Ascending aorta (tissue), 2 donors: ENCODE measurements at places on chromosomes 11 and 22.

GRCh38 chr11:61297746-61298145 is 2.6 kb upstream of the VWCE start:
- no peak for DNase-seq
- peaks cover 28% of the 10 kb centered on the region for H3K4me1 ChIP-seq
- no peaks in the 10 kb centered on the region for H3K27me3 ChIP-seq
- H3K36me3 ChIP-seq: peaks cover 34% of the 10 kb centered on the region

DNA sequence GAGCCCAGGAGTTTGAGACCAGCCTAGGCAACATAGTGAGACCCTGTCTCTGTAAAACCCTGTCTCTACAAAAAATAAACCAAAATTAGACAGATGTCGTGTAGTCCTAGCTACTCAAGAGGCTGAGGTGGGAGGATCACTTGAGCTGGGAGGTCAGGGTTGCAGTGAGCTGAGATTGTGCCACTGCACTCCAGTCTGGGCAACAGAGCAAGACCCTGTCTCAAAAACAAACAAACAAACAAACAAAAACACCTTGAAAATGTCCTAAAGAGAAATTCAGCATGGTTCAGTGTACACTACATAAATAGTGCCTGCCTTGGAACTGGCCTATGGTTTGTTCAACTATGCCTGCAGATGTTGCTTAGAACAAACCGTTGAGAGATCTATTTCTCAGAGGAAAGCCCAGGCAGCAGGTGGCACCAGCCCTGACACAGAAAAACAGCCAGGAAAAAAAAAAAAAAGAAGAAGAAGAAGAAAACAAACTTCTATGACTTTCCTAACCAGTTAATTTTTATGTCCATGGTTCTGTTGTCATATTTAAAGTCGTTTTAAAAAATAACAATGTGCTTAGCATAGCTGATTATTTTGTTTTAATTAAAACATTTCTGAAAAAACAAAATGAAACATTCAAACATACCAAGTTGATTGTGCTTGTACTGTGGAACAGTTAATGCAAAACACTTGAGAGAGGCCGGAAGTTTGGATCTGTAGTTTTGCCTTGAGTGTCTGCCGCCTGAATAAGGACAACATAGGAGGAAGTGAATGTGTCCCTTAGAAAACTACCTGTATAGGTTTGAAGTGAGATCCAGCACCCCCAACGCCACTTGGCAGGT is 5.4 kb downstream of the KREMEN1 start:
- no peak overlapping the region for H3K27ac ChIP-seq
- no peak for DNase-seq
- no peaks in the 10 kb centered on the region for H3K27me3 ChIP-seq
- H3K4me3 ChIP-seq: no peak overlapping the region

DNA sequence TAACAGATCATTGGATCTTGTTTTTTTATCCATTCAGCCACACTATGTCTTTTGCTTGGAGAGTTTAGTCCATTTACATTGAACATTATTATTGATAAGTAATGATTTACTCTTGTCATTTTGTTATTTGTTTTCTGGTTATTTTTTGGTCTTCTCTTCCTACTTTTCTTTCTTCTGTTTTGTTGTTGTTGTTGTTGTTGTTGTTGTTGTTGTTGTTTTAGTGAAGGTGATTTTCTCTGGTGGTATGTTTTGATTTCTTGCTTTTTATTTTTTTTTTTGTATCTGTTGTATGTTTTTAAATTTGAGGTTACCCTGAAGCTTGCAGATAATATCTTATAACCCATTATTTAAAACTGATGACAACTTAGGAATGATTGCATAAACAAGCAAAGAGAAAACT is 28.6 kb downstream of the TAF1D start:
- H3K4me1 ChIP-seq: no peaks in the 10 kb centered on the region
- DNase-seq: no peak
- H3K4me3 ChIP-seq: no peak overlapping the region
- no peaks in the 10 kb centered on the region for H3K27me3 ChIP-seq
- H3K36me3 ChIP-seq: peaks cover 69% of the 10 kb centered on the region
- H3K27ac ChIP-seq: no peak overlapping the region

- peaks cover 16% of the 10 kb centered on the region for H3K4me1 ChIP-seq
- H3K27ac ChIP-seq: peak overlapping the region; percentile 87
- H3K36me3 ChIP-seq: no peaks in the 10 kb centered on the region
- H3K4me3 ChIP-seq: peak overlapping the region; percentile 62
- H3K27me3 ChIP-seq: no peaks in the 10 kb centered on the region
Measured at GRCh38 chr11:69985641-69986439, 92.3 kb upstream of the ANO1 start.

- H3K27ac ChIP-seq: no peak overlapping the region
- no peak for DNase-seq
- no peaks in the 10 kb centered on the region for H3K4me1 ChIP-seq
- no peaks in the 10 kb centered on the region for H3K27me3 ChIP-seq
- no peaks in the 10 kb centered on the region for H3K36me3 ChIP-seq
Measured at GRCh38 chr22:48361099-48361639, 1466.5 kb downstream of the BRD1 start.

- H3K4me3 ChIP-seq: no peak overlapping the region
- H3K36me3 ChIP-seq: no peaks in the 10 kb centered on the region
- no peaks in the 10 kb centered on the region for H3K27me3 ChIP-seq
- DNase-seq: peak; percentile 37
- no peaks in the 10 kb centered on the region for H3K4me1 ChIP-seq
- H3K27ac ChIP-seq: no peak overlapping the region
Measured at GRCh38 chr22:44581096-44581435, 83.0 kb upstream of the RTL6 start.

DNA sequence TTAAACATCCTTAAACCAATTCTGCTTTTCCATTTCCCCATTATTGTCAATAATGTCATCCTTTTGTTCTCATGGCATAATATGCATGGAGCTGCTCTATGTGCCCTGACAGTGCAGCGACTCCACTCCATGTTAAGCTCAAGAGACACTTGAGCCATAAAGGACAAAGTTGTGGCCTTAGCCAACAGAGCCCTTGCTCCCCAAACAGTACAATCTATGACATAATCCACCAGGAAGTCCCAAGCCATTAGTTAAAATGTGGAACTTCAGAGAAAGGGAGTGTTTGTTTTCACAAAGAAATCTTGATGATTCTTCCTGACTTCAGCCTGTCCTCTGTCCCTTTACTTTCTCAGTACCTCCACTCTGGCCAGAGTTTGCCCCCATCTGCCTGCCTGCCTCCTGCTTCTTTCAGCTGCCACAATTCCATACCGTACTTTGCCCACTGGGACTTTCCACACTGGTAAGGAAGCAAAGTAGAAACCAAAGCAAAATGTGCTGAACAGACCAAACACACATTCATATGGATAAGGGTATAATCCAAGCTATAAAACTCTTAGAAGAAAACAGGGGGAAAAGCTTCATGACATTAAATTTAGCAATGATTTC is 46.3 kb upstream of the ZC3H12C start:
- no peaks in the 10 kb centered on the region for H3K4me1 ChIP-seq
- H3K27ac ChIP-seq: no peak overlapping the region
- H3K27me3 ChIP-seq: no peaks in the 10 kb centered on the region
- no peak for DNase-seq
- H3K36me3 ChIP-seq: no peaks in the 10 kb centered on the region

GRCh38 chr11:122331079-122331478 is 215.1 kb upstream of the BLID start:
- no peak overlapping the region for H3K4me3 ChIP-seq
- no peaks in the 10 kb centered on the region for H3K27me3 ChIP-seq
- no peak for DNase-seq
- no peaks in the 10 kb centered on the region for H3K36me3 ChIP-seq
- H3K27ac ChIP-seq: no peak overlapping the region
- H3K4me1 ChIP-seq: no peaks in the 10 kb centered on the region

GRCh38 chr11:117121176-117121575 is 22.9 kb upstream of the PAFAH1B2 start:
- H3K4me3 ChIP-seq: no peak overlapping the region
- no peaks in the 10 kb centered on the region for H3K27me3 ChIP-seq
- H3K36me3 ChIP-seq: no peaks in the 10 kb centered on the region
- H3K27ac ChIP-seq: no peak overlapping the region
- DNase-seq: no peak

DNA sequence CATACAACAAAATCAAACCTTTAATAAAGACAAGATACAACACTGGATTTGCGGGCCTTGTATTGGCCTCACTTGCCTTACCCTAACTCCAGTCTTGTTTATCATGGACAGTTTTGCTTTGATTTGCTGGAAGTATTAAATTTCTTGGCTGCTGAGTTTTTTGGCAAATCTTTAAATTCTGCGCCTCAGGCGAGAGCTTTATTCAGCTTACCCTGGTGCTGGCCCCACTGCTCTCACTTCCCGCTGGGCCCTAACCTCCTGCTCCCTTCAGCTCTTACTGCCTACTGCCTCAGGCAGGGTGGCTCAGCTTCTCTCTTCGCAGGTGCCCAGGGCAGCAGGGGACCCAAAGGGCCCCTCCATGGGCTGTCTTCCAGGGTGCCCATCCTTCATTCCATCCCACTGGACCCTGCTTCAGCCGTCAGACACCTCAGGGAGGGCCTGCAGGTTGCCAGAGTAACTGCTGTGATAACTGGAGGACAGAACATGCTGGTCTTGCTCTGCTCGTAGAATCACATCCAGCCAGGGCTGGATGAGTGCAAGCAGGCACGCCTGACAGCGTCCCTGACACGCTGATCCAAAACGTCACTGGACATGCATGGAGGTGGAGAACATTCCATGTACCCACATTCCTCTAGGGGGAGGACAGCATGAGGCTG is 45.7 kb upstream of the TUB start:
- H3K27ac ChIP-seq: no peak overlapping the region
- DNase-seq: peak; percentile 64
- H3K27me3 ChIP-seq: no peaks in the 10 kb centered on the region
- H3K4me1 ChIP-seq: peaks cover 6% of the 10 kb centered on the region

DNA sequence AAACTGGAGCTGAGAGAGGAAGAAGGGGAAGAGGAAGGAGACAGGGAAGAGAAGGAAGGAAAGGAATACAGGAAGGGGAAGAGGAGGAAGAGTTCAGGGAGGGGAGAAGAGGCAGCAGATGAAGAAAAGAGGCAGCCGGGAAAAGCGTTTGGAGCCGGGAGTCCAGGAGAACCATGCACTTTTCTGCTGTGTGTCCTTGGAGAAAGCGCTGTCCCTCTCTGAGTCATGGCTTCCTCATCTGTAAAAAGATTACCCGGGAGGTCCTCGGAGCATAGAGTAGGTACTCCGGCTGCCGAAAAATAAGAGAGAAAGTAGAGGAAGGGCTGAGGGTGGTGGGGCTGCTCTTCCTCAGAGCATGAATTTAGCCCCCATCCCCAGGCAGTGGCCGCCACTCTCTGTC is 226.9 kb downstream of the MN1 start:
- no peak overlapping the region for H3K27ac ChIP-seq
- no peak overlapping the region for H3K4me3 ChIP-seq
- H3K27me3 ChIP-seq: no peaks in the 10 kb centered on the region
- no peak for DNase-seq

DNA sequence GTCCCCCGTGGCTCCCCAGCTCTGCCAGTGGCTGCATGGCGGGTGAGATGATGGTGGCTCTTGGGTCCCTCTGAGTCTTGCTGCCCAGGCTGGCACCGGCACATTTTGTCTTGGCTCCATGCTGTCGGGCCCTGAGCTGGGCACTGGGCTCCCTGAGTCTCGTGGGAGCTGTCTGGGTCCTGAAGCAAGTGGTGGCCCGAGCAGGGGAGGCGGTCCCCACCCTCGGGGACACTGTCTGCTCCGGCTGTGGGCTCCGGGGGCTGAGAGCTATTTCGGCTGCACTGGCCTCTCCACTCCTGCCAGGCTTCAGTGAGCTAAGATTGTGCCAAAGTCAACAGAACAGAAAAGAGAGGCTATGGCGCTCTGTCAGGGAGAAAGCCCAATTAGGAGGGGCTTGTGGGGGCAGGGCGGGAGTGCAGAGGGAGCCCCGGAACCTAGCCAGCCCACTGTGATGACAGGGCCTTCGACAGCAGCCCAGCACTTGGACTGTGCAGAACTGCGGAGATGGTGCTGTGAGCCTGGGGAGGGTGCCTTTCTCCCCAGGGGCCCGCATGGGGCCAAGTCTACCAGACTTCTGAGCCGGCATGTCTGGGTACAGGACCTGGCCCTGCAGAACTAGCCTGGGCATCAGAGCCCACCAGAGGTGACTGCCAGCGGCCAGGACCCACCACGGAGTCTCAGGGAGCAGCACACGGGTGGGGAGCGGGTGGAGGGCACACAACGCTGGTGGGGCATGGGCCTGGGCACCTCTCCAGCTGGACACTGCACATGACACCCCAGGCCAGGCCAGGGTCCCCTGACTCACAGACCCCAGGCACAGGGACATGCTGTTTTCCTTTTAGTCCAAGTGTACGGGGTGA is 38.0 kb downstream of the RTN4R start:
- H3K36me3 ChIP-seq: no peaks in the 10 kb centered on the region
- H3K27me3 ChIP-seq: no peaks in the 10 kb centered on the region
- peaks cover 34% of the 10 kb centered on the region for H3K4me1 ChIP-seq

GRCh38 chr11:83659466-83659865 is 373.3 kb upstream of the CCDC90B start:
- H3K27ac ChIP-seq: no peak overlapping the region
- no peaks in the 10 kb centered on the region for H3K36me3 ChIP-seq
- H3K27me3 ChIP-seq: no peaks in the 10 kb centered on the region
- H3K4me3 ChIP-seq: no peak overlapping the region

GRCh38 chr11:64844330-64845128 is at the start of gene CDC42BPG:
Gene CDC42BPG, minus strand, starts transcription at chr11:64844653. Its CDS starts 84 bp downstream, at chr11:64844569.
- H3K27me3 ChIP-seq: no peaks in the 10 kb centered on the region
- H3K4me3 ChIP-seq: peak within 1 kb of the TSS; percentile 40
- H3K27ac ChIP-seq: no peak within 1 kb of the TSS
- H3K4me1 ChIP-seq: peaks cover 13% of the 10 kb centered on the region
- DNase-seq: no peak
- H3K36me3 ChIP-seq: no peaks in the 10 kb centered on the region

DNA sequence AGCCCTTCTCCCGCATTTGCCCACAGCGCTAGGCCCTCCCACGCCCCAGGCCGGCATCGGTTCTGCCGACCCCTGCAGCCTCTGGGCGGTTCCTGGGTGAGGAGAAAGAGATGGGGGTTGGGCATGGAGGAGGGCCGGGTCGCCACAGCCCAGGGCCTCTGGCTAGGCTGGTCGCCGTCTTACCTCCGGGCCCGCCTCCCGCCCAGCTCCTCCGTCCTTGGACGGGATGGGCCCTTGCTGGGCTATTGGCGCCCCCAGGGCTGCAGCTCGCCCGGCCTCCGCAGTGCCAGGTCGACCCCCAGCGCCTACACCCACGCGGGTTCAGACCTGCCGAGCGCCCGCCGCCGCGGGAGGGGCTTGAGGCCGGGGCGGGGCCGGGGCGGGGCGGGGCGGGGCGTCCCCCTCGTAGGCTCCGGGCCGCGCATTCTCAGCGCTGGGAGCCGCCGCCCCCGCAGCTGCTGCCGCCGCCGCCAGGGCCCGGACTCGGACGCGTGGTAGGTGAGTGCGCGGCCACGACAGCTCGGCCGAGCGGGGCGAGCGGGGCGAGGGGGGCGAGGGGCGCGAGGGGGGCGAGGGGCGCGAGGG is at the start of gene CD151:
CD151 (plus strand) TSS at position 424 of the 585 bp plus-strand sequence. CDS start 3,118 bp downstream, outside the sequence.
- no peaks in the 10 kb centered on the region for H3K27me3 ChIP-seq
- no peak for DNase-seq
- H3K4me3 ChIP-seq: peak within 1 kb of the TSS; percentile 67

GRCh38 chr11:27233654-27234042 is 129.4 kb downstream of the CCDC34 start:
- H3K27me3 ChIP-seq: no peaks in the 10 kb centered on the region
- no peaks in the 10 kb centered on the region for H3K4me1 ChIP-seq
- H3K36me3 ChIP-seq: no peaks in the 10 kb centered on the region
- DNase-seq: no peak

- H3K27me3 ChIP-seq: no peaks in the 10 kb centered on the region
- H3K4me3 ChIP-seq: no peak overlapping the region
- DNase-seq: peak; percentile 79
Measured at GRCh38 chr11:72736452-72737069, 15.6 kb downstream of the ARAP1 start.
